ENCODE measurements at places on chromosomes 11 and 22. TPM values are rescaled to one million over a fixed set of nuclear protein-coding genes. Genes with fewer than 3 reads are reported as not detected.

DNA sequence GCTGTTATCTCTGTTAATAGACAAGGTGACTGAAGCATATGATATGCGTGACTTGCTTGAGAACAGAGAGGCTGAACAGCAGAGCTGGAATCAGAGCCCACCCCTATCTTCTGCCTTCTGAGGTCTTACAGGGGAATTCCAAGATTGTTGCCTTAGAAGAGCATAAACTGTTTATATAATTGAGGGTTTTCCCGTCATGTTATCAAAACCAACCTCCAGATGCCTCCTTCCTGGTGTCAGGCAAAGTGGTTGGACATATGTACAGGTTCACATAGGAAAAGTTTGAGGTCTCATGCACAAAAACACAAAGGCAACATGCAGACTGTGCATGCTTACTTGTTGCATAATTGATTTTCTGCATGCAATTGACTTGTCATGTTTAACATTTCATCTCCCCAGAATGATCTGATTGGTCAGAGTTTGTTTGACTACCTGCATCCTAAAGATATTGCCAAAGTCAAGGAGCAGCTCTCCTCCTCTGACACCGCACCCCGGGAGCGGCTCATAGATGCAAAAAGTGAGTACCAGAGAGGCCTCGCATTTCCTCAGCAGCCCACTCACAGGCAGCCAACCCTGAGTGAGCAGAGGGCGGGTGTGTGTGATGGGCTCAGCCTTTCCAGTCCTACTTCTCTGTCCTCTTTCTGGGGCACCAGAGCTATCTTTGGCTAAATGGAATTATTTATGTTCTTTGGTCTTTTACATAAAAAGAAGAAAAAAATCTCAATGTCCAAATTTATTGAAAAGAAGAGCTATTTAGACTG lies 88.9 kb downstream of the BMAL1 start:
- no peak for DNase-seq

DNA sequence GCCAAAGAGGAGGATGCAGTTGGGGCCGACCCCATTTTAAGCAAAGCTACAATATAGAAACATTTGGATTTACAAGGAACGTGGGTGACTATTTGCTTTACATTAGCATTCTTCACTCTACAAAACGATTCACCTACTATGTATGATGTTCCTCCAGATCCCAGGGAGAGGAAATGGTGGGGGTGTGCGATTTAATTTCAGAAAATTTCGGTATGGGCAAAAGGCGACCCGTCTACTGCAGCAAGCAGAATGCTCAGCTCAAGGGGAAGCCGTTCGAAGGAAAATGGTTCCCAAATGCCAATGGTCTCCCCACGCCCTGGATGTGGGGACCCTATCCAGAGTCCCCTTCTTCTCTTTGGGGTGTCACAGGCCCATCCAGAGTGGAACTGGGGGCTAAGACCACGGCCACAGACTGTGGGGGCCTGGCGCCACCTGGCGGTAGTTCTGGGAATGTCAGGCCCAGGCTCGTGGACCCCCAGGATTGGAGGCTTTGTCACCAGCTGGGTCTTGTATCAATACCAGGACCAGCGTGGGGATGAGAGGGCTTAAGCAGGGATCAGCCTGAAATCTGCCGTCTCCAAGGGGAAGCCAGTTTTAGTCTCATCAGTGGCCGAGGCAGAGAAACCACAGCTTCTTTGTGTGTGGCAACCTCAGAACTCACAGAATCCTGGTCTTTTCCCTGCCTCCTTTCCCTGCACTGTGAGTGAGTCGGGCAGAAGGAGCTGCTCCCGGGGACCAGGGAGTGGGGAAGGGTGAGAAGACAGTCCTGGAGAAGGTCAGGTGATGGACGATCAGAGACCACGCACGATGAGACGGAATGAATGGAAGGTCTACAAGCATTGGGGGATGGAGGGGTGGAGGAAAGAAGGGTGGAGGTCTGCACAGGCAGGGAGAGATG lies 8.4 kb downstream of the LRRC10B start:
- DNase-seq, result no peak

DNA sequence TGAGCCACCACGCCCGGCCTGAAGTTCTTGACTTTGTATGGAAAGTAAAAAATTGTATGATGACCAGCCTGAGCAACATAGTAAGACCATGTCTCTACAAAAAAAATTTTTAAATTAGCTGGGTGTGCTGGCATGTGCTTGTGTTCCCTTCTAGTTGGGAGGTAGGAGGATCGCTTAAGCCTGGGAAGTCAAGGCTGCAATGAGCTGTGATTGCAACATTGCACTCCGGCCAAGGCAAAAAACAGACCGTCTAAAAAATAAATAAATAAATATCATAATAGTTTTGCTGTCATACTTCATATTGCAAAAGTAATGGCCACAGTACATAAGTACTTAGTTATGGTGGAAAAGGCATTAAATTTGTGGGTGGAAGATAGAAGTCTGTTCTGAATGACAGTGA lies 3.4 kb downstream of the AGBL2 start:
- no peak for DNase-seq

DNA sequence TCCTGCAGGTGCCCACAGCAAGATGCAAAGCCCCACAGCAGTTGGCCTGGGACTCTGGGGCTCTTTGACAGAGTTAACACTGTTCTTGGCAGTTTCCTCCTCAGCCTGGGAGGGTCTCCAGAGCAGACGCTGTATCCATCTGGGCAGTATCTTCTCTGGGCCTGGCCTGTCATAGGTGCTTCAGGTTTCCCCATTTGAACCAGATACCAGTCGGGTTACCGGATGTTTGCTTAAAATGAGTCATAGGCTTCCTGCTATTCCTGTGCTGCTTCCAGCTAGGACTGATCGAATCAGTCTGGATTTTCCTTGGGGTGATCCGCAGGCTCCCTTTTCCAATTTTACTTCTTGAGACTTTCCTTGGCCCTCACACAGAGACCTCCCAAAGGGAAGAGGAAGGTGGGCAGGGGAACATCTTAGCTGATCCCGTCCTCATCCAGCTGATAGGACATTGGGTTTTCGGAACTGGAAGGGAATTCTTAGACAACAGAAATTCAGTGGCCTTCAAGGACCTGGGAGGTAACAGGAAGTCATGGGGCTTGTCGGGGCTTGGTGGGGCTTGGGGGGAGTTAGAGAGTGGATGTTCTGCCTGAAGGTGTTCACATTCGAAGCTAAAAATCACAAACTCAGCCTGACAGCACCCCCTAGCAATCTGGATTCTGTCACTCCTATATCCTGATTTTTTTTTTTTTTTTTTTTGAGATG lies 2.4 kb upstream of the RANGAP1 start:
- peak; percentile 66 for DNase-seq

GRCh38 chr11:5159806-5160205 lies 5.2 kb upstream of the OR52A1 start:
- DNase-seq, result no peak

DNA sequence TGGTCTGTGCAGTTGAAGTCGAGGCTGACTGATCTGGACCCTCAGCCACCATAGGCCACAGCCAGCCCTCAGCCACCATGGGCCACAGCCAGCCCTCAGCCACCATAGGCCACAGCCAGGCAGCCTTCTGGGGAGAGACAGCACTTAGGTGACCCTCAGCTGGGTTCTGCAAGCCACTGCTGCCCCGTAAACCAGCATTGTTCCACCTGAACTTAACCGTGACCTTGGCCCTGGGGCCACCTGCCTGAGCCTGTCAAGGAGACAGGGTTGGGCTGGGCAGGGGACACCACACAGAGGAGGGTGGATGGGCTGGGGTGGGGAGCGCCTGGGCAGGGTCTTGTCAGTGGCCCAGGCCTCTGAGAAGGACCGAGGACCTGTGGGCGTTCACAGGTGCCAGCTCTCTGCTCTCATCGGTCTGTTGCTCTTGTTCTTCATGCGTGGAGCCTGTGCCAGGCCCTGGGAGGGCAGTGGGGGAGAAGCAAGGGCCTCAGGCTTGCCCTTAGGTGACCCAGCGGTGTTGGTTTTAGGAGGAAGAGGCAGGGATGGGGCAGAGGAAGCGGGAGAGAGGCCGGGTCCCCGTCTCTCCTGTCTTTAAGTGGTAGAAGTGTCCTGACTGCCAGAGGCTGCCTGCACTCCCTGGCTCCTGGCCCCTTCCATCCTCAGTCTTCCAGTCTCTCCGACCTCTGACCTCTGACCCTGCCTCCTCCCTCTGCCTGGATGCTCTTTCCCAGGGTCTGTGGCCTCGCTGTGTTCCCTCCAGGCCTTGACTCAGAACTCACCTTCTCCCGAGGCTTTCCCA lies 36.9 kb downstream of the GRAMD4 start:
- DNase-seq, result no peak

DNA sequence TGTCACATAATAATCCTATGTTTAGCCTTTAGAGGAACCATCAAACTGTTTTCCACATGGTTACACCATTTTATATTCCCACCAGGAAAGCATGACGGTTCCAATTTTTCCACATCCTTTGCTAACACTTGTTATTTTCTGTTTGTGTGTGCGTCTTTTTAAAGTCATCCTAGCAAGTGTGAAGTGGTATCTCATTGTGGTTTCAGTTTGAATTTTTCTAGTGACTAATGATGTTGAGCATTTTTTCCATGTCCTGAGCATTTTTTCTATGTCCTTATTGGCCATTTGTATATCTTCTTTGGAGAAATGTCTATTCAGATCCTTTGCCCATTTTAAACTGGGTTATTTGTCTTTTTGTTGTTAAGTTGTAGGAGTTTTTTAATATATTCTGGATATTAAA lies 53.7 kb upstream of the DEPDC7 start:
- DNase-seq, result no peak

DNA sequence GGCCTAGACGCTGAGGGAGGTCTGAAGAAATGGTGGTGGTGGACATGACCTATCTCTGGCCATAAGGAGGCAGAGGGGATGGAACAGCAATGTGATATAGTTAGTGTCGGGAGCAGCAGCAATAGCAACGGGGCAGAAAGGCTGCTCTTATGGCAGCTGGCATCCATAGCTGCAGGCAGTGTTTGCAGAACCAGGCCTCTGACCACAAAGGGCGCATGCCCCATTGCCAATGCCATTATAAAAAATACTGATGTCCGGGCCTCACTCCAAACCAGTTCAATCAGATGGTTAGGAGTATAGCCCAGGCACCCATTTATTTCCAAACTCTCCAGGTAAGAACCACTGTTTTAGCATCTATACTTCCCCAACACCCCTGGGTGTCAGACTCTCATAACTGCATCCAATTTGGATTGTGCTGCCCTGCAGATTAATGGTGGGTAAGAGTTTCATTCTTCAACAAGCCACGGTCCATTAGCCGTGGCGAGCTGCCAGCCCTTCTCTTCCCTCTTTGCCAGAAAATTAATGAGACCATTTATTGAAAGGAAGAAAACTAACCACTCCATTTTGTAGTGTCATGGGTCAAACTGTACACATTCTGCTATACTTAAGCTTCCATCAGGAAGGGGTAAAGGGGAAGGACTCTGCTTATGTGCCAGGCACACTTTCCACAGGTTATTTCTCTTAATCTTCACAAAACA lies 72.8 kb upstream of the SPON1 start:
- DNase-seq, result no peak

GRCh38 chr11:60786811-60787567 lies 1.9 kb downstream of the MS4A10 start:
- DNase-seq, result peak; percentile 81

- DNase-seq, result no peak
These were observed 130.4 kb downstream of the HIPK3 start for GRCh38 chr11:33387581-33387980.

GRCh38 chr11:124937336-124937935 lies 1.6 kb upstream of the HEPACAM start:
- no peak for DNase-seq

KRTAP5-1 gene
- not detected for total RNA-seq

AASDHPPT gene
- 37.1 TPM for total RNA-seq

GGTLC2 gene
- total RNA-seq, result not detected

CDC42BPG gene
- total RNA-seq, result 0.64 TPM

PARVG gene
- not detected for total RNA-seq

Measured in glomerular endothelial cell (primary cell).